ENCODE measurements at places on chromosomes 5 and 9. TPM values are rescaled to one million over a fixed set of nuclear protein-coding genes. Genes with fewer than 3 reads are reported as not detected.

DNA sequence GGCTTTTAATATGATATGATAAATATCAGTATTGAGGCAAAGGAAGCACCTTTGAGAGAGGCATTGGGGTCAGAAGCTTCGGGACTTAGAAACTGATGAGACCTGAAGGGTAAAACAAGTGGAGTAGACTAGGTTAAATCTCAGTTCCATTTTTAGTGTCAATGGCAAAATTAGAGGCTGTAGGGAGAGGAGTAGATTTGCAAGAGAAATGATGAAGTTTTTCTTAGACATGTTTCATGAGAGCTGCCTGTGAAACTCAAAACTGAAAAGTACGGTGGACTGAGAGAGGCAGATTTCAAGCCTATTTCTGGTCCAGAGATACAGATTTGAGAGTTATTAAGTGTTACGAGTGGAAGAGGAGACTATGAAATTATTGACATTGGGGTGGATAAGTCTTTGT is 278.5 kb downstream of the TAF11L14 start:
- no peaks in the 10 kb centered on the region for H3K4me1 ChIP-seq
- no peaks in the 10 kb centered on the region for H3K27me3 ChIP-seq
- DNase-seq, result no peak
- H3K27ac ChIP-seq, result no peak overlapping the region
- H3K36me3 ChIP-seq, result no peaks in the 10 kb centered on the region

DNA sequence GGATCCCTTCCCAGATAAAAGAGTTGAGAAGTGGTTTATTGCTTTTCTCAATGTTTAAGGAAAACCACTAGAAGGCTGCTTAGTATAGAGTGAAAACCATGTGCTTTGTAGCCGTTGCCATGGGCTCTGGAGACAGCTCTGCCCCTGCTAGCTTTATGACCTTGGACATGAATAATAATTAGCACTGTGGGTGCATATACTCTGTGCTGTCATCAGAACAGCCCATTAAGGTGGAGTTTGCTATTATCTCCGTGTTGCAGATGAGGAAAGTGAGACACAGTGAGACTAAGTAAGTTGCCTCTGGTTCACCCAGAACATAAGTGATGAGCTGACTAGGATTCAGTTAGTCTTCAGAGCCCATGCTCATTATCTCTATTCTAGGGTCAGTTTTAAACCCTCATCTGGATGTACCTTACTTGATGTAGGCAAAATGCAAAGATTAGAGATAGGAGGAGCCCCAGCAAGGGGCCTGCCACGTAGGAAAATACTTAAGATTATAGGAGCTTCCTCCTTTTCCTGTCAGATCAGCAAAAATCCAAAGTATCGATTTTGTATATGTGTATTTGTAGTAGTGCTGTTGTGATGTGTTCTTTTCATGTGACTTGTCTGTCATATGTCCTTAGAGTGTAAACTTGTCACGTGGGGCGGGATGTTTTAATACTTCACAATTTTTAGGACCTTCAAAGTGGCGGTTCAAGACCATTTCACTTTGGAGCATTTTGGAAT is 102.5 kb downstream of the TLE4 start:
- no peaks in the 10 kb centered on the region for H3K36me3 ChIP-seq
- no peaks in the 10 kb centered on the region for H3K4me1 ChIP-seq
- DNase-seq, result no peak
- no peaks in the 10 kb centered on the region for H3K27me3 ChIP-seq
- no peak overlapping the region for H3K27ac ChIP-seq

GRCh38 chr9:130433168-130433946 is 11.4 kb upstream of the ASS1 start:
- H3K27ac ChIP-seq, result no peak overlapping the region
- no peak for DNase-seq
- peaks cover 12% of the 10 kb centered on the region for H3K4me1 ChIP-seq
- H3K4me3 ChIP-seq, result peak overlapping the region; percentile 31
- H3K27me3 ChIP-seq, result peaks cover 6% of the 10 kb centered on the region

DNA sequence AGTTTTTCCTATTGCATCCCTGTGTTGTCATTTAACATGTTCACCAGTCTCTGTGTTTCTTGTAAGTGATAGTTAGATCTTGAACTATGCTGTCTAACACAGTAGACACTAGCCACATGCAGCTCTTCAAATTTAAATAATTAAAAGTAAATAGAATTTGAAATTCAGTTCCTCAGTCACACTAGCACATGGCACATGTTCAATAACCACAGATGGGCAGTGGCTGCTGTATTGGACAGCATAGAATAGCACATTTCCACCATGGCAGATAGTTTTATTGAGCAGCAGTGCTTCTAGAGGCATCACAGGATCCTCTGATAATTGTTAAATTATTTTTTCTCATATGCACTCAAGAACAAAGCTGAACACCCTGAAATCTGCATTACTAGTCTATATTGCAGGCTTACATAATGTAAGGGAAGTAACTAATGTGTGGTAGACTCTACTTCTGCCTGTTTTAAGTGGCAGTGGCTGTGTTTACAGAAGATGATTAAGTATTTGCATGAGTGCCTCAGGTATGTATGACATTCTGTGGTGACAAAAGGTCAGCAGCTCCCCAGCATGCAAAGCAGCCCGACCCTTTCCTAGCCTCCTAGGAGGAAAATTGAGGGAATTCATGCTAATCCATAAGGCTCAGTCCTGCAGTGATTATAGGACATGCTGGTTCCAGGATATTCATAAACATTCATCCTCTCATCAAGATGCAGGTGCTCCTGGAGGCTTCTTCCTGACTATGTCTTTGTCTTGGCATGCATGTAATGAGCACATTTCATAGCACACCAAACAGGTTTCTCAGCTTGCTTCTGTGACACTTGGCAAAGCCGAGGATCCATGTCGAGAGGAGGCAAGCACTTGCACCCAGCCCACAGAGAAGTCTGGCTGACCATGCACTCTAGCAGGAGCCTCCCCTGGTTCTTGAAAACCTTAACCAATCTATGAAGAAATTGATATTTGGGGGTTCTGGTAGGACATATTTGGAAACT is 45.5 kb downstream of the SH3RF2 start:
- H3K4me1 ChIP-seq, result no peaks in the 10 kb centered on the region
- DNase-seq, result no peak
- H3K27me3 ChIP-seq, result no peaks in the 10 kb centered on the region
- no peak overlapping the region for H3K4me3 ChIP-seq

DNA sequence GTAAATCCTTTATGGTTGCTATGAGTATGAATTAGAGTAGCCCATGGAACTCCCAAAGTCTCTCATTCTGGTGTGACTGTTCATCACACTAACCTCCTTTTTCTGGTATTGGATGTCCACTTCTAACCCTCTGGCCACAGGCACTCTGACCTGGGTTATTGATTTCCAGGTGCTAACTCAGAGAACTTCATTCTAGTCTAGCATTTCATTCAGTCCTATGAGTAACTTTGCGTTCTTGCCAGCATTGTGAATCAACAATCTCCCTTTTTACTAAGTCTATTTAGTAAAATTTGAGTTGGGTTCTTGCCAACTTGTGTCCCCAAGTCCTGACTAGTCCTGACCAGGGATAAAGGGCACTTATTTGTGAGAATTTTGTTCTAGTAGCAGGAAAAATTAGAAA is 103.5 kb downstream of the SNX18 start:
- H3K4me3 ChIP-seq, result no peak overlapping the region
- no peaks in the 10 kb centered on the region for H3K27me3 ChIP-seq
- H3K36me3 ChIP-seq, result no peaks in the 10 kb centered on the region
- DNase-seq, result no peak
- H3K4me1 ChIP-seq, result no peaks in the 10 kb centered on the region

DNA sequence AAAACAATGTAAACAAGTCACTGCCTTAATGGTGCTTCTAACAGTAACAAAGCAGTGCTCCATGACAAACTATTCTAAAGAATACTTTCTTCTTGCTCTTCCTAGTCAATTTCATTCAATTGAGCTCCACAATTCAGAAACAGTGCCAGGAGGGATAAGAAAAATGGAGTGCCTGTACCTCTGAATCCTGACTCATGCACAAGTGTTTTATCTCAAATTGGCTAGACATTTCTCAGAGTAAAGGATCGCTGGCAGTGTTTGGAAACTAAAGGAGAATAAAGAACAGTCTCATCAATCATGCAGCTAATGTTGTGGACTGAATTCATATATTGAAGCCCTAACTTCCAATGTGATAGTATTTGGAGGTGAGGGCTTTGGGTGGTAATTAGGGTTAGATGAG is 27.6 kb downstream of the SLC25A51 start:
- H3K27ac ChIP-seq, result no peak overlapping the region
- H3K36me3 ChIP-seq, result no peaks in the 10 kb centered on the region
- DNase-seq, result no peak
- H3K27me3 ChIP-seq, result no peaks in the 10 kb centered on the region

DNA sequence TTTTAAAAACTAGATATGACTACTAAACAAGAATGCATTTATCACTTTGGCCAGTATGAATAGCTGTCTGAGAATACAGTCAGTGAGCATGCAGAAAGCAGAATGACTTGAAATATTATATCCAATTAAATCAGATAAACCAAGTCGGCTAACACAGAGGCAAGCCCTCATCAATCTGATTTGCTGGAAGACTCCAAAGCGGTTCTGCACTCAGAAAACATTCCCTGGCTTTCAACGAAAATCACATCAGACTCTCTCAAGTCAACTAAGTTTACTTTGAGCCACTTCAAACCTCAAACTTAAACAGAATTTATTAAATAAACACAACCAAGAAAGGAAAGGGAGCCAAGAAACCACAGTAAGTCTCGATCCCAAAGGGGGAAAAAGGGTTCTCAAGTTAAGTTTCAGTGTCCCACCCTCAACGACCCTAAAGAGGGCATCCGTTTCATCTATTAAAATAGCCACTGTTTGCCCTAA is 1.4 kb downstream of the MYO10 start:
- no peaks in the 10 kb centered on the region for H3K4me1 ChIP-seq
- H3K27me3 ChIP-seq, result peaks cover 74% of the 10 kb centered on the region
- H3K36me3 ChIP-seq, result no peaks in the 10 kb centered on the region
- no peak for DNase-seq

GRCh38 chr5:57219386-57219785 is 45.5 kb downstream of the GPBP1 start:
- H3K4me3 ChIP-seq, result no peak overlapping the region
- H3K27me3 ChIP-seq, result no peaks in the 10 kb centered on the region
- no peak for DNase-seq
- H3K36me3 ChIP-seq, result peaks cover 19% of the 10 kb centered on the region
- no peak overlapping the region for H3K27ac ChIP-seq

INSL4 gene
- not detected for total RNA-seq
